ENCODE measurements at places on chromosomes 2 and 18.

GRCh38 chr2:96400049-96401000, 64.8 kb downstream of the NCAPH start:
- no peaks in the 10 kb centered on the region for H3K27me3 ChIP-seq
- H3K36me3 ChIP-seq: no peaks in the 10 kb centered on the region
- no peak for DNase-seq
- H3K27ac ChIP-seq: no peak overlapping the region
- no peaks in the 10 kb centered on the region for H3K4me1 ChIP-seq
- H3K4me3 ChIP-seq: no peak overlapping the region

- no peak overlapping the region for H3K4me3 ChIP-seq
- no peak overlapping the region for H3K27ac ChIP-seq
- no peaks in the 10 kb centered on the region for H3K36me3 ChIP-seq
- H3K4me1 ChIP-seq: no peaks in the 10 kb centered on the region
- no peaks in the 10 kb centered on the region for H3K27me3 ChIP-seq
- DNase-seq: no peak
Measured at GRCh38 chr18:37965572-37965970, 400.0 kb upstream of the CELF4 start.

- no peaks in the 10 kb centered on the region for H3K4me1 ChIP-seq
- DNase-seq: peak; percentile 62
- no peak overlapping the region for H3K4me3 ChIP-seq
- H3K27ac ChIP-seq: no peak overlapping the region
Measured at GRCh38 chr2:84022810-84023431, 436.2 kb downstream of the SUCLG1 start.

- no peaks in the 10 kb centered on the region for H3K4me1 ChIP-seq
Measured at GRCh38 chr2:175864137-175864850, 137.8 kb downstream of the LNPK start.

DNA sequence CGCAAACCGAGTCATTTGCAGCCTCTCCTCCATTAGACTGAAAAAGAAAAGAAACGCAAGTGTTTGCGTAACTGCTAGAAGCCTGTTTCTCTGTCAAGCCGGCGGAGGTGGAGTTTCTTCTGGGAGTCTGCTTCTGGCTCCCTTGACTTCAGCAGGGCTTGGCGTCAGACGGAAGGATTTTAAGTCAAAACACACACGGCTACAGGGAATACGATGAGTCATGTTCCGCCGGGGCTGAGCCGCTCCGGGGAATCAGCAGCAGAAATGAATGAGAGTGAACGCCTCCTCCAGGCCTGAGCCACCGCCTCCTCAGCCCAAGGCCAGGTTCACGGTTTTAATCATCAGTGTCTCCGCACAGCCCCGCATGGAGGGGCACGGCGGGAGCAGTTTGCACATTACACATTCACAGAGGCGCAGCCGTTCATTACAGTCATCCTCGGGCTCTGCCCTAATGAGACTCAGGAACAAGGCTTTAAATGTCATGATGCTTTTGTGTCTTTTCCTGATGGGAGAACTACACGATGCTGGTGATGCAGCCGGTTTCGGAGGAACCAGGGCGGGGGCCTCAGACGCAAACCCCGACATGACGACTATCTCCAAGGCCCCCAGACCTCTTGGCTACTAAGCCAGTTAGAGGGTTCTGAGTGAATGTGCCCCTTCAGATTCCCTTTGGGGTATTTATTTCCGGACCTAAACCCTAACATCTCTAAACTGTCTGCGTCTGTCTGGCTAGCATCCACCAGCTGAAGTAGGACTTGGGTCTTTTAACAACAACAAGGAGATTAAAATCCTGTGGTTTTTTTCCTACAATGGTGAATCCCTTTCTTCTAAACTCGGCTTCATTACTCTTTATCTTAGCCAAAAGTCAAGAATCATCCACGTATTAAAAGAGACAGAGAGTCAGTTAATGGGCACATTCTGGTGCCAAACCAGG, 11.1 kb upstream of the SCG2 start:
- DNase-seq: no peak
- H3K27me3 ChIP-seq: no peaks in the 10 kb centered on the region
- H3K27ac ChIP-seq: no peak overlapping the region

DNA sequence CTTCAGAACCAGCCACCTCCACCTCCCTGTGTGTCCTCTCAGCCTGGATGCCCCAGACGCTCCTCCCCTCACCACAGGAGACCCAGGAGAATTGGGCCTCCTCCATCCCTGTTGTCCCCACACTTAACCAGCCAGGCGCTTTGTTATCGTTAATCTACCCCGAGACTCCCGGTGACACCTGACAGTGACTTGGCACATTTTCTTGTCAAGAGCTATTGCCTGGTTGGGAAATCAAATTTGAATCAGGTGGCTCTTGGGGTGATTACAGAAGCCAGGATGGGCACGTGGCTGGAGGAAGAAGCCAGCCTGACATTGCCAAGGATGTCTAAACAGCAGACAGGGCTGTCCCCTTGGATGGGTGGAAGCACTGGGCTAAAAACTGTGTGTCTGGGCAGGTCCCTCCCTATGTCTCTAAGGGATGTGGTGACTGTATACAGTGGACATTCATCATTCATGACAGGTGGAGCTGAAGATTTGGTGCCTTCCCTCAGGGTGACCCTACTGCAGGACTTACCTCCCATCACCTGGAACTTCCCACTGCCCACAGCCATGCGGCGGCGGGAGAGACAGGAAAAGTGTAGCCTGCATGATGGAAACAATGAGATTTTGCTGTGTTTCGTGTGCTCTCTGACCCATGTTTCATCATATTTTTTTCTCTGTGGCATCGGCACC, 157.2 kb upstream of the CAPN13 start:
- DNase-seq: no peak
- no peak overlapping the region for H3K4me3 ChIP-seq
- no peaks in the 10 kb centered on the region for H3K4me1 ChIP-seq
- H3K27ac ChIP-seq: no peak overlapping the region

DNA sequence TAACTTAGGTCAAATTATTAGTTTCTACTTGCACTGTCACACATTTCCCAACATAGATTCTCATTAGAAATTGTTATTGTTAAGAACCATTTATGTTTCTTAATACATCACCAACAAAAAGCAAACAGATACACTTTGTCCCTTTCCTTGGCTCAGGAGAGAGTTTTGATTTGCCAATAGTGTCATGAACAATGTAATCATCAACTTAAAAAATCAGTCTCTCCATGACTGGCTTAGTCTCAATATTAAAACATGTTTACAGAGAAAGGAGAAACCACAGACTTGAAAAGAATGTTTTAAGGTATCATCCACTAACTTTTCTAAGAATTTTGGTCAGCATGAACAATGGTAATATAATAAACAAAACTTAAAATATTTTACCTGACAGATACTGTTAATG, 416.5 kb upstream of the KCNH7 start:
- H3K4me3 ChIP-seq: no peak overlapping the region
- no peaks in the 10 kb centered on the region for H3K27me3 ChIP-seq
- no peaks in the 10 kb centered on the region for H3K4me1 ChIP-seq
- no peak for DNase-seq
- no peaks in the 10 kb centered on the region for H3K36me3 ChIP-seq

DNA sequence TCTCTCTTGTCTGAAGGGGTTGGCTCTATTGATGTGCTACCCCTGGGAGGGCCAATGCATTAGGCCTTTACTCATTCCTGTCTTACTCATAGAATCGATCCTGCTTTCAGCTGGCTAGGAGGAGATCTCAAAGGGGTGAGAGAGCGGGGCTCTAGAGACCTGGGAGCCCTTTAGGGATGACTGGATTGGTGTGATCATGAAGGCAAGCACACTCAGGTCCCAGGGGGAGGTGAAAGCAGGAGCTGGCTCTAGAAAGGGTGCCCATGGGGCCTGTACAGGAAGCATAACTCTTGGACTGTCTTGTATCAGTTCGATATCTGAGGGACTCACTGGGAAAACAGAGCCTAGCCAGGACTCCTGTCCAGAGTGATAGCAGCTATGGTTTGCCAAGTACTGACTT, 47.8 kb downstream of the INPP4A start:
- no peaks in the 10 kb centered on the region for H3K27me3 ChIP-seq
- no peak overlapping the region for H3K27ac ChIP-seq
- H3K4me1 ChIP-seq: peaks cover 73% of the 10 kb centered on the region
- no peak overlapping the region for H3K4me3 ChIP-seq

- H3K27me3 ChIP-seq: no peaks in the 10 kb centered on the region
- peak overlapping the region; percentile 99 for H3K27ac ChIP-seq
- H3K36me3 ChIP-seq: peaks cover 4% of the 10 kb centered on the region
- peak overlapping the region; percentile 87 for H3K4me3 ChIP-seq
- no peak for DNase-seq
Measured at GRCh38 chr2:70083344-70084156, 3.7 kb upstream of the PCBP1 start.

GRCh38 chr2:11697103-11697871, 27.3 kb upstream of the NTSR2 start:
- DNase-seq: no peak
- no peaks in the 10 kb centered on the region for H3K4me1 ChIP-seq
- H3K36me3 ChIP-seq: no peaks in the 10 kb centered on the region
- H3K27me3 ChIP-seq: no peaks in the 10 kb centered on the region

DNA sequence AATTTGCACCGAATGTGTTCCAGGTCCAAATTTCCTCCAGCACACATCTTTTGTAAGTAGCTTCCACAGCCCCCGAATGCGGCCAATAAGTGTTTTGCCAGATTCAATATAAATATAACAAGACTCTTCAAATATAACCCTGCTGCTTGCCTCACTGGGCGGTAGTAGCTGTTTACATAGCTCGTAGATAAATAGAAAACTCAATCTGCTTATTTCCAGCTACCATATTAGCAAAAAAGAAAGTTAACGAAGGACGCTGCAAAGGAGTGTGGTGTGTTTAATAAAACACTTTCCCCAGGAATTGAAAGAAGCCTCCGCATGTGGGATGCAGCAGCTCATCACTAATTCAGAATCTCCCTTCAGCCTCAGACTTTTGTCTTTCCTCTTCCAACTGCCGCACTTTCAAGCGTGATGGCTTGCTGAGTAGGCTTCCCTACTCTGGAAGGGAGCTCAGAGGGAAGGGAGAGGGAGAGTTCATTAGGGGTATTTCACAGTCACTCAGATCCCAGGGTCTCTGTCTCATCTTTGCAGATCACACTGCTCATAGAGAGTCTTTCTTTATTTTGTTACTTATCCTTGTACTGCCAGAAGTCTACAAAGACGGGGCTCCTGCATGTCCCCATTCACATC, 367.0 kb downstream of the RND3 start:
- no peak for DNase-seq
- H3K36me3 ChIP-seq: no peaks in the 10 kb centered on the region
- H3K4me1 ChIP-seq: no peaks in the 10 kb centered on the region
- H3K27ac ChIP-seq: no peak overlapping the region
- H3K4me3 ChIP-seq: no peak overlapping the region

DNA sequence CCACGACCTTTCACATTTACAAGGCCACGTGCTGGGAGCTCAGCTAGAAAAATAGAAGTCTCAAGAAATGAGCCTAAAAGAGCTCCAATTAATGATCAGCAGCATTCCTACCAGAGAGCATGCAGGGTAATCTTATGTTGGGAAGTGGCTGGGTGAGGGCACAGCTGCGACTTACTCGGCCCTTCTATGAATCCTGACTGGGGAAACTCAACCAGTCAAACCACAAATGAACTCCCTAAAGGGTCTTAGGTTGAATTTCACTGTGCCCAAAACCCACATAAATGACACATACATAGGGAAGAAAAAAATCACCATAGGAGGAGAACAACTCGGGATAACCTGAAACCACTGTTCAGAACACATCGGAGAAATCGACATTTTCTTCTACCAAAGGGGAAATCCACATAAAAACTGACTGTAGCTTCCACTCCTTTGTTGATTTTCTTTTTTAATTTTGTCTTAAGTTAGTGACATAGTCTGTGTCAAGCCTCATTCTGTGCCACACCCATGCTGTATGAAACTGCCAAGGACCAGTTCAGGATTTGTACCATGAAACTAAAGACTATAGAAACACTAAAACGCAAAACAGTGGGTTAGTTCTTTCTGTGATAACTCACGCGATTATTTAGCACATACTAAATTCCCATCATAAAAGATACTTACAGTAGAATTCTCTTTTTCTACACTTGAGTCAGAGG, 54.7 kb downstream of the UXS1 start:
- H3K27ac ChIP-seq: no peak overlapping the region
- DNase-seq: no peak
- H3K4me1 ChIP-seq: no peaks in the 10 kb centered on the region
- no peaks in the 10 kb centered on the region for H3K36me3 ChIP-seq

DNA sequence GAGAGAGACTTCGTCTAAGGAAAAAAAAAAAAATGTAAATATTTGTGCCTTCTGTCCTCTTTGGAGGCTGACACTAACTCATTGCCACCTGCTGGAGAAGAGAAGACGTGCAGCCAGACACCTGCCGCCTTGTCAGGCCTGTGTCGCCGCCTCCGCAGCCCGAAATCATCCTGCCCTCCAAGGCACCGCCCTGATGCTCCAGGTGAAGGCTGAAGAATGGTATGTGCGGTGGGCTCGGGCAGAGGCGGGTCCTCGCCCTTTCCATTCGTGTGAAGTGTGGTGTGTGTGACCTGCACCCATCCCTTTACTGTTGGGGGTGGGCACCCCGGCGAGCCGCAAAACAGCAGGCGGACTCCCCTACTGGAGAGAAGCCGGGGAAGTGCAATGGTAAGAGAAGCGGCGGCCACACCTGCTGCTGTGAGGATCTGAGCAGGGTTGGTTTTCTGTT, 60.4 kb downstream of the FAM161A start:
- H3K27me3 ChIP-seq: no peaks in the 10 kb centered on the region
- no peaks in the 10 kb centered on the region for H3K36me3 ChIP-seq

GRCh38 chr18:56003720-56004088, 415.7 kb upstream of the TCF4 start:
- H3K4me3 ChIP-seq: no peak overlapping the region
- peaks cover 7% of the 10 kb centered on the region for H3K4me1 ChIP-seq
- H3K27me3 ChIP-seq: no peaks in the 10 kb centered on the region
- no peaks in the 10 kb centered on the region for H3K36me3 ChIP-seq
- DNase-seq: no peak

DNA sequence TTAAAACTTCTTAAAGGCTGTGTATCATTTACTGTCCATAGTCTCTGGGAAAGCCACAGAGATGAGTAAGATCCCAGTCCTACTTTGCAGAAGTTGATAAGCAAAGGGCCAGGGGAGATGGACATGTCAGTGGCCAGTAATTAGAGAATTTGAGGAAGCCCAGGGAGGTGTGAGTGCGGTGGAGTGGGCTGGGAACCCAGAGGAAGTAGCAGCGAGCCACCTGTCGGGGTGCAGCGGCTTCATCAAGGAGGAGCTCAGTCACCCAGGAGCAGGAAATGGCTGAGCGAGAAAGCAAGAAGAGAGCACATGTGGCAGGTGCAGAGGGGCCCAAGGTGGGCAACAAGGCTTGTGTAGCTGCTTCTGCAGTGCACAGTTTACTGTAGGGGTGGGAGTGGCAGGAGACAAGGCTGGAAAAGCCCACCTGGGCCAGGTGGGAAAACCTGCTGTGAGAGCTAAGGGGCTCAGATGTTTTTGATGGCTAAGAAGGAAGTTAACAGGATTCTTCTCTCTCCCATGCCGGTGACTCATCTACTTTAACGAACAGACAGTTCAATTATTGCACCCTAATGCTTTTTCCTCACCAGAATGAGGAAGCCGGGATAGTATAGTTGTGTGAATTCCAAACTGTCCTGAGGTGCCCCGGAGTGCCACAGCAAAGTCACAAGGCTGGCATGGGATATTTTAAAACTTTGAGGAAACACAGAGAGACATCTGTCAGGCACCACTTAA, 34.8 kb upstream of the MGAT5 start:
- H3K27ac ChIP-seq: no peak overlapping the region
- no peak for DNase-seq
- no peaks in the 10 kb centered on the region for H3K27me3 ChIP-seq
- peaks cover 40% of the 10 kb centered on the region for H3K4me1 ChIP-seq
- H3K36me3 ChIP-seq: no peaks in the 10 kb centered on the region

GRCh38 chr2:40177366-40177765, 274.5 kb downstream of the SLC8A1 start:
- no peak overlapping the region for H3K27ac ChIP-seq
- peaks cover 22% of the 10 kb centered on the region for H3K4me1 ChIP-seq
- DNase-seq: no peak
- no peak overlapping the region for H3K4me3 ChIP-seq

All from MM.1S (cell line).